ENCODE measurements at places on chromosomes 2 and 18.

DNA sequence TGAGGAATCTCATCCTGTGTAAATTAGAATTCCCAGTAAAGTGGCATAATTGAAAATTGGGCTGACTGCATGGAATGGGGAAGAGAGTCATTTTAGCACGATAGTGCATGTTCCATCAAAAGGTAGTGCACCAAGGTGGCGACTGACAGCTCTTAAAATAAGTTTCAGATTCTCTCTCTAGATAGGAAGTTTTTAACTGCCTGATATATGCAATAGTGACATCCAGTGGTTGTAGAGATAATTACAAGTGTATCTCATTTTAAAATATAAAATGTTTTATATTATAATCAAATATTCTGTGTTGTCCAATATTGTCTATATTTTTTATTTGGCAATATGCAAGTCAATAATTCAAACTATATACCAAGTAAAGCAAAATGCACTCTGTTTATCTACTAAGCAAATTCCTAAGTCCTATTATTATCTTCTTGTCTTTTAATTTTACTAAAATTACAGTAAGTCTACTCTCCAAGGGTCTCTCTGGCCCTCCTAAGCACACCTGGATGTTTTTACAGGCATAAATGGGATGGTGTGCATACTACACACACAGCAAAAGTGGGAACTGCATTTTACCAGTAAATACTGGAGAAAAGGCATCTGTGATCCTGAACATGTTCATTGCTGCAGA lies 397.7 kb upstream of the HNRNPA3 start:
- no peak for DNase-seq

GRCh38 chr2:164624316-164624715 lies 3.0 kb upstream of the GRB14 start:
- DNase-seq = no peak

- no peak for DNase-seq
These were observed 175.3 kb upstream of the THUMPD2 start for GRCh38 chr2:39954346-39954745.

DNA sequence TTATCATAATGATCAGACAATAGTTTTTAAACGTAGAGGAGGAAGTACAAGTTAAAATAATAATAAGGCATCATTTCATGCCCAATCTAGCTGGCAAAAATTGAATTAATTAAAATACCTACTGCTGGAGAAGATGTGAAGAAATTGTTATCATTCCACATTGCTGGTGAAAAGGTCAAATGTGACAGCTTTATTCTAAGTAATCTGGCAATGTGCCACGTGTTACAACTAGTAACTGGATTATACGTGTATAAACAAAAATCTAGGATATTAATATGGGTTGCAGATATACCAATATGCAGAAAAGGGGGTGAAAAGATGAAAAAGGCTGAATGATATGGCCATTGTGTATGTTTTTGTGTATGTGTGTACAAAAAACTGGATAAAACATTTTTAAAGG lies 32.4 kb downstream of the SMAD2 start:
- DNase-seq = no peak

GRCh38 chr2:102558463-102558862 lies 60.9 kb upstream of the SLC9A2 start:
- no peak for DNase-seq

DNA sequence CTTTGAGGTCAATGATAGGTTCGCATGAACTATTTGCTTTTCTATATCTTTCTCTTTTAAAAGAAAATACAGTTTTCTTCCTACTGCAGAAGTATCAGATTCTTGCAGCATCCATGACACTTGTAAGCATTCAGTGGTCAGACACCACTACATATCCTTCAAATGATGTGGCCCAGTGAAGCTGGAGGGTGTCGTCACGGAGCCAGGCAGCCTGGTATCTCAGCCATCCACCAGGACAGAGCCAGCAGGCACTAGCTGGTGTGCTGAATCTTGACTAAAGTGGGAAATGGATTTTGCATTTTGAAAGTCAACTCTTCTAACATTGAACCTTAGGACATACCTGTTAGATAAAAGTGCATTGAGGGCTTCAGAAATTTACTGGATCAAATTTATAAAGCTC lies 5.4 kb downstream of the KLHL14 start:
- no peak for DNase-seq

DNA sequence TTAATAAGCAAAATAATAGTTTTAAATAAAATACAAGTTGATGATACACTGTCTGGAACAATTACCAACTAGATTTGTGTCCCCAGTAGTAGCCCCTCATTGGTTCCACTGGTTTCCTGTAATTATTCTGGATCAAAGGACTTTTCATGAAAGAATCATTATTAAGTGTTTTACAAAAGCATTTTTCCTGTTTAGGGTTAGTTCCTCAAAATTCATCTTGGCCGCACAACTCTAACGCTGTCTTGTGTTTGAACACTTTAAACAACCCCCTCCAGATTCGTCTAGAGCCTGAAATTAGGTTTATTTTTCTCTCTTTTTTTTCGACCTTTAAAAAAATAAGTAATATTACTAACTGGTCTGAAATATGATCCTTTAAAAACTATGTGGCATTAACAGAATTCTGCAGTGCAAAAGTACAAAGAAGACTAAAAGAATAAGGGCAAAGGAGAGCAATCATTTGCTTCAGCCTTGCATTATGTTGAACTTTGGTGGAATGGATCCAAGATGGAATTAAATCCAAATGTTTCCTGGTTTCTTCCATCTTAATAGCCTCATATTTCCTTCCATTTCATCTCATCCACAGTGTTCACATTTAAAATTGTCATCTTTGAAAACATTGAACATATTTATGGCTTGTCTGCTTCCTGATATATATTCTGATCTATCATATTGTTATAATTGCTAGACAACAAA lies 678.4 kb downstream of the IRS1 start:
- DNase-seq = no peak

DNA sequence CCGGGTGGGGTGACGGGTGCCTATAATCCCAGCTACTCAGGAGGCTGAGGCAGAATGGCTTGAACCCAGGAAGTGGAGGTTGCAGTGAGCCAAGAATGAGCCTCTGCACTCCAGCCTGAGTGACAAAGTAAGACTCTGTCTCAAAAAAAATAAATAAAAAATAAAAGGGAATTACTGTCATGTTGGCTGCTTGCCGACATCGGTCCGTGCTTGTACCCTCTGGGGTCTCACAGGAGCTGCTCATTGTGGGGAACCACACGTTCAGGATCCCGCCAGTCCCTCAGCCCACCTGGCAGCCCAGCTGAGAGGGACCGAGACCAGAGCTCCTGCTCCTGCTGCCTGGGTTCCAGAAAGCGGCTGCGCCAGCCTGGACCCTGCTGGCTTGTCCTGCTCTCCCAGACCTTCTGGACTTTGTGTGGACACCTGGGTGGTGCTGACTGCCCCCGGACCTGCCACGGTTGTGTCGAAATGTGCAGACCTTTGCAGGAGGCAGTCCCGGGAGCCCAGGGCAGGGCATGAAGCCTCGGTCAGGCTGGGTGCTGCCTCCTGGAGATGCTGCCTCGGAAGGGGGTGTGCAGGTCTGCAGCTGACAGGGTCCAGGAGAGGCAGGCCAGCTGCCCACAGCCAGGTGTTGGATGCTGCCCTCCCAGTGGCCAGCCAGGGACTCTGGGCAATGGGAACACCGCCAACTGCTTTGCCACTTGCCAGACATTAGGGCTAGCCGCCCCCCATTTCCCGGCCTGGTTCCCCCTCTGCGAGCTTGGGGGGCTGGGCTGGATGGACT lies 16.4 kb downstream of the KLF11 start:
- no peak for DNase-seq

- DNase-seq = no peak
These were observed 1.6 kb downstream of the LONRF2 start for GRCh38 chr2:100320547-100321178.

All from central memory CD8-positive, alpha-beta T cell (primary cell).